ENCODE measurements at places on chromosomes 5 and 9.

GRCh38 chr9:36249189-36249588, 9.1 kb downstream of the GNE start:
- no peak for DNase-seq

DNA sequence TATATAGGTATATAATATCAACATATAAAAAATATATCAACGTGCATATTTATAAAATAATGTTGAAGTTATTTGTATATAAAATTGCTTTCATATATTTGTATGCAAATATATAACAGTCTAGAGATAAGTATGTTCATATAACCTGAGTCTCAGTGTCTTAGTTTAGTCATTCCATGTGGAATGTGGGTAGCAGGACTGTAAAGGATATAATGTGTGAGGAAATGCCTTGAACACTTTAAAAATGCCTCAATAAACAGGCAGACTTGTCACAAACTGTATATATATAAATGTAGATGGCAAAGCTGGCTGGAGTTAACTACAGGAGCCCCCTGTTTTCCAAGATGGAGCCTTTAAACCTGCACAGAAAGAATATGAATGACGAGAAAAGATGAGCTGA, 48.4 kb downstream of the CCDC125 start:
- DNase-seq = no peak

DNA sequence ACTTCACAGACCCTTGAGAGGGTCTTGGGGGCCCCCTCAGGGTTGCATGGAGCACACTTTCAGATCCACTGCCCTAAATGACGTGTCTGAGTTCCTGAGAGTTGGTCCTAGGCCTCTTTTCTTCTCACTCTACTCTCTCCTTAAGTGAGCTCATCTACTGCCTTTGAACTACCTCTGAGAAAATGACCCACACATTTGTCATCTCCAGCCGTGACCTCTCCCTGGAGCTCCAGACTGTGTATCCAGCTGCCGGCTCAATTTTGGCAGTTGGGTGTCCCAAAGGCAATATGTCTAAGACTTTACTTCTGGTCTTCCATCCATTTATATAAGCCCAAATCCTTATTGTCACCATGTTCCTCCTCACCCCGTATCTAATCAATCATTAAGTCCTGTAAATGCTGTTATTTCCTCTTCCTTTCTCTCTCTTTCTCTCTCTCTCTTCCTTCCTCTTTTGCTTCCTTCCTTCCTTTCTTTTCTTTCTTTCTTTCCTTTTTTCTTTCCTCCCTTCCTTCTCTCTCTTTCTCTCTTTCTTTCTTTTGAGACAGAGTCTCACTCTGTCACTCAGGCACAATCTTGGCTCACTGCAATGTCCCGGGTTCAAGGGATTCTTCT, 51.2 kb upstream of the HSPA9 start:
- no peak for DNase-seq

DNA sequence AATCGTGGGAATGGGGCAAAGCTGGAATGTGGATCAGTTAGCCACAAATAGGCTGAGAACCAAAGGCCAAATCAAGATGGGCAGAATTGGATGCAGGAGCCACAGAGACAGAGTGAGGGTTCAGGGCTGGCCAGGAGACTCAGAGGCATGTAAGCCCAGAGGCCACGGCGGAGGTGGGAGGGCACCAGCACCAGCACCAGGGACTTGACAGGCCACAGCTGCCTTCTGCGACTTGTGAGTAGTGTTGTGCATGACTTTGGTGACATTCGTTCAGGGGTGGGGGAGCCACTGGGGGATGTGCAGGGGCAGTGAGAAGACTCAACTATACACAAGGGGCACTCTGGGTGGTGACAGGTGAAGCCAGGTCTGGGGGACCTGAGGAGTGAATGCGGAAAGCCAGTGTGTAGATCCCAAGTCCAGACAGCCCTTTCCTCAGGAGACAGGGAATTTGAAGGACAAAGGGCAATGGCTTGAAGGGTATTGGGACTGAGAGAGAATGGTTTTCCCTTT, 53.2 kb downstream of the TMOD1 start:
- no peak for DNase-seq

DNA sequence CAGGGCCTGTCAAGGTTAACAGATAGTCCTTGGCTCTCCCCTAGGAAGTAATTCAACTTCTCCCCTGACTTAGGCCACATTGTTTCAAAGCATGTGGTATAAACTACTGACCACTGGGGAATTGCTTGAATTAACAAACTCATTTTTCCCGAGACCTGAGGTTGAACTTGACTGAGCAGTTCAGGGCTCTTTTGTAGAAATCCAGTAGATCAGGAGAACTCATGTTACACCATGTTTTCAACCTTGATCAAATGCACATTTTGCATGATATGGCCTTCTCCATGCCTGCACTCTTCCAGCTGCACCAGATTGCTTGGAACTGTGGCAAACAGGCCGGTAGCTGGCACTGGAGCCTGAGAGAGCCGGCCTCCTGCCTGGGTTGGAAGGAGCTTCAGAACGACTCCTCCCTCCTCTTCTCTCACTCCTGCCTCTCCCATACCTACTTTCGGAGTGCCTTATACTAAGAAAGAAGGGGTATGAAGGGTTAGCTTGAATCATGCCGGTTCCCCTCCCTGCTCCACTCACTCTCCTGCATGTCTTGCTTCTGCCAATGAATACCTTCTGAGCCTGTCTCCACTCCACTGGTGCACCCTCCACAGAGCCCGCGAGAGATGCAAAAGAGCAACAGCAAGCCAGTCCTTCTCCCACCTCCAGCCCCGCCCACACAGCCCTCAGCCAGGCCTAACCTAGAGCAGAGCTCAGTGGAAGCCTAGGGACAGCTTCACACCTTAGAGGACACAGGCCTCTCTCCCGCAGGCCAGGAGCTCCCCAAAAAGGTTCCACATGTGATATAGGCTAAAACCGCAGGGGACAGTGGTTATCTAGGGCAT, 159.4 kb downstream of the MACROH2A1 start:
- no peak for DNase-seq

DNA sequence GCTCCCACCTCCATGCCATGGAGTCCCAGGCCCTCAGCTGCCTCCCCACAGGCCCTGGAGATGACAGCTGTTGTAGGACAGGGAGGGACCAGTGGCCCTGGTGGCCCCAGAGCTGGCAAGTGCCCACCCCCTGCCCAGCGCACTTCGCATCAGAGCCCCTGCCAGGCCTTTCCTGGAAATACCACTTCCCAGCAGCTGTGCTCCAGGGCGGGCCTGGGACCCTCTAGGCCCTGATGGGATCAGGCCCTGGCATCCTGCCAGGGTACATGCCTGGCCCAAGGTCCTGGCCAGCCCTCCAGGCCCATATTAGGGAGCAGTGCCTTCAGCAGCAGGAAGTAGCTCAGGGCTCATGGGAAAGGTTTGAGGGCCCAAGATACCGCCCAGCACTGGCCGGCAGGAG, 2.5 kb downstream of the KCNT1 start:
- DNase-seq = no peak

GRCh38 chr5:140295414-140295813, 7.5 kb downstream of the PFDN1 start:
- DNase-seq = peak; percentile 53

GRCh38 chr9:38015906-38016305, 53.1 kb downstream of the SHB start:
- no peak for DNase-seq

GRCh38 chr9:135165756-135166519, 78.5 kb downstream of the OLFM1 start:
- no peak for DNase-seq

- no peak for DNase-seq
These were observed 1124.6 kb downstream of the DTWD2 start for GRCh38 chr5:117863586-117864296.

DNA sequence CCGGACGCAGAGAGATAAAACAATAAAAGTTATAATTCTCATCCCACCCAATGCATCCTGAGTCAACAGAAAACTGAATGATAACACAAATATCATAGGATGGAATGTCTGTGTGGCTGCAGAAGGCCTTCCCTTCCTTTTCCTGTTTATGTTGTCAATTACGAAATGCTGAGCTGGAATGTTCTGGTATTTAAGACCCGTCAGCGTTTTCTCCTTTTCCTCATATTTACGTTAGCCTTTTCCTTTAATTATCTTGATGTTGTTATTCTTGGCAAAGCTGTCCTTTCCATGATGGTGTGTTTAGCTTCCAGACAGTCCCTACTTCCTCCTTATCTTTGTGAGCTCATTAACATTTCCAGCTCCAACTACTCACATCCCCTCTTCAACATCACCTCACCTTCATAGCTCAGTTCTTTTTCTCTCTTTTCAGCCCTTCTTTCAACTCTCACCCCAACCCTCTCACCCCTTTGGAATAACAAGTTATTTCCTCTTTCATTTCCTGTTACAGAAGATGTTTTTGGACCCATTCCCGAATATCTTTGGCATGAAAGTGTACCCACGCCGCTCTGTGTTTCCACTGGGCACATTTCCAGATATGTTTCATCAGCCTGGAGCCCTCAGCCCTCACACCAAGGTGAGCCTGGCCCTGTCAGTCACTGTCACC, 221.6 kb downstream of the NR2F1-AS1 start:
- peak; percentile 31 for DNase-seq

Measured in HTR-8/SVneo (cell line).